A549 treated with dexamethasone at 1 μM for 4 hours (cell line): ENCODE measurements at places on chromosomes 5 and 9. TPM values are rescaled to one million over a fixed set of nuclear protein-coding genes. Genes with fewer than 3 reads are reported as not detected.

CTNND2 gene
- total RNA-seq, result 0.04 to 0.27 TPM (median 0.05 TPM) in 3 of 5 replicates, not detected in the others

GABRA1 gene
- not detected in 5 replicates for total RNA-seq

INSL4 gene
- 14.0 to 17.1 TPM (median 15.9 TPM) in 5 replicates for total RNA-seq

RNF38 gene
- total RNA-seq, result 7.4 to 11.5 TPM (median 9.2 TPM) in 5 replicates

IFNK gene
- total RNA-seq, result 0.13 TPM in 1 of 5 replicates, not detected in the others

OR13C3 gene
- not detected in 5 replicates for total RNA-seq

SH2D3C gene
- 0.06 to 0.13 TPM (median 0.06 TPM) in 3 of 5 replicates, not detected in the others for total RNA-seq

FOXD4L5 gene
- total RNA-seq, result 0.04 to 0.05 TPM (median 0.05 TPM) in 3 of 5 replicates, not detected in the others

TGFBI gene
- 1,392 to 2,102 TPM (median 1,727 TPM) in 5 replicates for total RNA-seq

OTP gene
- total RNA-seq, result 0.08 to 0.12 TPM (median 0.11 TPM) in 5 replicates

NME5 gene
- total RNA-seq, result not detected in 5 replicates

SFXN1 gene
- total RNA-seq, result 81.9 to 104 TPM (median 97.6 TPM) in 5 replicates

PCDHA9 gene
- total RNA-seq, result 0.01 TPM in 1 of 5 replicates, not detected in the others

SLC36A2 gene
- not detected in 5 replicates for total RNA-seq

ANXA1 gene
- 949 to 1,168 TPM (median 1,065 TPM) in 5 replicates for total RNA-seq

C5orf58 gene
- total RNA-seq, result not detected in 5 replicates

HTR1A gene
- not detected in 5 replicates for total RNA-seq

MLANA gene
- not detected in 5 replicates for total RNA-seq

RIMOC1 gene
- total RNA-seq, result 10.2 to 16.6 TPM (median 14.4 TPM) in 5 replicates

SH3TC2 gene
- 0.38 to 0.73 TPM (median 0.48 TPM) in 5 replicates for total RNA-seq

CDKN2B gene
- total RNA-seq, result not detected in 5 replicates

CEMIP2 gene
- 80.2 to 91.0 TPM (median 81.3 TPM) in 5 replicates for total RNA-seq

GARIN3 gene
- total RNA-seq, result not detected in 5 replicates

SYK gene
- 0.02 to 0.16 TPM (median 0.05 TPM) in 5 replicates for total RNA-seq

GPR151 gene
- not detected in 5 replicates for total RNA-seq

OSMR gene
- total RNA-seq, result 52.0 to 72.9 TPM (median 67.0 TPM) in 5 replicates

CCNO gene
- 4.0 to 6.1 TPM (median 5.7 TPM) in 5 replicates for total RNA-seq

COL15A1 gene
- total RNA-seq, result 0.49 to 0.88 TPM (median 0.59 TPM) in 5 replicates

TRPM6 gene
- total RNA-seq, result 2.1 to 3.0 TPM (median 2.4 TPM) in 5 replicates

CRB2 gene
- total RNA-seq, result 0.07 to 0.20 TPM (median 0.13 TPM) in 5 replicates

AK8 gene
- total RNA-seq, result 0.89 to 1.5 TPM (median 1.1 TPM) in 5 replicates

CAMK4 gene
- total RNA-seq, result 0.03 to 0.21 TPM (median 0.08 TPM) in 4 of 5 replicates, not detected in the other

GMCL2 gene
- not detected in 5 replicates for total RNA-seq

SPINK6 gene
- 0.27 to 1.4 TPM (median 0.39 TPM) in 5 replicates for total RNA-seq

CDK5RAP2 gene
- total RNA-seq, result 24.0 to 31.4 TPM (median 29.3 TPM) in 5 replicates

MEIKIN gene
- not detected in 5 replicates for total RNA-seq

PDE6A gene
- total RNA-seq, result 0.20 to 0.32 TPM (median 0.30 TPM) in 5 replicates

SLC23A1 gene
- total RNA-seq, result 0.79 to 1.6 TPM (median 1.4 TPM) in 5 replicates

EGFL7 gene
- 35.0 to 54.9 TPM (median 51.5 TPM) in 5 replicates for total RNA-seq

STPG3 gene
- total RNA-seq, result not detected in 5 replicates

FAM221B gene
- total RNA-seq, result not detected in 5 replicates

DNAH5 gene
- total RNA-seq, result 1.3 to 2.1 TPM (median 1.9 TPM) in 5 replicates

IL4 gene
- total RNA-seq, result not detected in 5 replicates

RHOBTB3 gene
- total RNA-seq, result 7.9 to 11.8 TPM (median 9.5 TPM) in 5 replicates

AQP3 gene
- 18.7 to 34.8 TPM (median 28.9 TPM) in 5 replicates for total RNA-seq

BTNL8 gene
- total RNA-seq, result not detected in 5 replicates

KCNIP1 gene
- total RNA-seq, result not detected in 5 replicates

CDKN2B-AS1 gene
- total RNA-seq, result not detected in 5 replicates

GPR107 gene
- total RNA-seq, result 24.3 to 31.0 TPM (median 29.5 TPM) in 5 replicates

LRRC19 gene
- not detected in 5 replicates for total RNA-seq

UGCG gene
- total RNA-seq, result 24.7 to 30.8 TPM (median 28.0 TPM) in 5 replicates

SPAAR gene
- 0.10 to 0.20 TPM (median 0.15 TPM) in 4 of 5 replicates, not detected in the other for total RNA-seq

NEURL1B gene
- 9.2 to 14.0 TPM (median 11.5 TPM) in 5 replicates for total RNA-seq

INSL6 gene
- total RNA-seq, result not detected in 5 replicates

SCGB3A2 gene
- not detected in 5 replicates for total RNA-seq

IL13 gene
- total RNA-seq, result 0.07 TPM in 1 of 5 replicates, not detected in the others

CARTPT gene
- not detected in 5 replicates for total RNA-seq
